ENCODE measurements at places on chromosomes 16 and 17.

DNA sequence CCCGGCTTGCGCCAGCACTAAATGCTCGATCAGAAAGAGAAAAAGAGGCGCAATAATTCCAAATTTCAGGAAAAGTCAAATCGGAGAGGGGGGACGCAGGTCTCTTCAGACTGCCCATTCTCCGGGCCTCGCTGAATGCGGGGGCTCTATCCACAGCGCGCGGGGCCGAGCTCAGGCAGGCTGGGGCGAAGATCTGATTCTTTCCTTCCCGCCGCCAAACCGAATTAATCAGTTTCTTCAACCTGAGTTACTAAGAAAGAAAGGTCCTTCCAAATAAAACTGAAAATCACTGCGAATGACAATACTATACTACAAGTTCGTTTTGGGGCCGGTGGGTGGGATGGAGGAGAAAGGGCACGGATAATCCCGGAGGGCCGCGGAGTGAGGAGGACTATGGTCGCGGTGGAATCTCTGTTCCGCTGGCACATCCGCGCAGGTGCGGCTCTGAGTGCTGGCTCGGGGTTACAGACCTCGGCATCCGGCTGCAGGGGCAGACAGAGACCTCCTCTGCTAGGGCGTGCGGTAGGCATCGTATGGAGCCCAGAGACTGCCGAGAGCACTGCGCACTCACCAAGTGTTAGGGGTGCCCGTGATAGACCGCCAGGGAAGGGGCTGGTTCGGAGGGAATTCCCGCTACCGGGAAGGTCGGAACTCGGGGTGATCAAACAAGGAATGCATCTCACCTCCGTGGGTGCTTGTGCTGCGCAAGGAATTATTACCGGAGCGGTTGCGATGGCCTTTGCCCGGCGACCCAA is 4.0 kb upstream of the DLX4 start:
- no peak for DNase-seq

DNA sequence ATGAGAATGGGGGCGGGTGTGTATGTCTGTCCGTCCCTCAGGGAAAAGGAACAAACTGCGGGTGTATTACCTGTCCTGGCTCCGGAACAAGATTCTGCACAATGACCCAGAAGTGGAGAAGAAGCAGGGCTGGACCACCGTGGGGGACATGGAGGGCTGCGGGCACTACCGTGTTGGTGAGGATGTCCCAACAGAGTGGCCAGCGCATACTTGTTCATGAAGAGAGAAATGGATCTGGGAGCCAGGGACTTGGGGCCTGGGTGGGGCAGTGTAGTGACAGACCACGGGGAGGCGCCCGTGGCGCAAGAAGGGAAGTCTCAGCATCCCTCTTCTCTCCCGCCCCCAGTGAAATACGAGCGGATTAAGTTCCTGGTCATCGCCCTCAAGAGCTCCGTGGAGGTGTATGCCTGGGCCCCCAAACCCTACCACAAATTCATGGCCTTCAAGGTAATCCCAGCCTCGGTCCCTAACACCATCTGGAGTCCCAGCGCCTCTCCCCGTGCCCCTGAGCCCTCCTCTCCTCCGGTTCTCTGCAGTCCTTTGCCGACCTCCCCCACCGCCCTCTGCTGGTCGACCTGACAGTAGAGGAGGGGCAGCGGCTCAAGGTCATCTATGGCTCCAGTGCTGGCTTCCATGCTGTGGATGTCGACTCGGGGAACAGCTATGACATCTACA is 3.5 kb upstream of the C17orf107 start:
- DNase-seq, result no peak

DNA sequence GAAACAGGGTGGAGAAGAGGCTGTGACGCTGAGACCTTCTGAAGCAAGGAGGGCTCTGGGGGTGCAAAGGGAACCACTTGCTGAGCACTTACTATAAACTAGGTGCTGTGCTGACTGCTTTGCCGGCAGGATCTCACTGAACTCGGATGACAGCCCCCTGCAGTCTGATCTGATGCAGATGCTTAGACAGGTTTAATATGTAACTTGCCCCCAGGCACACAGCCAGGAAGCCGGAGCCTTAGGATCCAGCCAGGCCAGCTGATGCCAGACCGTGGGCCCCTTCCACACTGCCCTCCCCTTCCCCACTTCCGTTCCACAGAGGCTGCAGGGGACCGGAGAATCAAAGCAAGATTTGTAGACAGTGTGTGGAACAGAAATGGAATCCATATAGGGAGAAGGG is 23.1 kb downstream of the SPACA3 start:
- no peak for DNase-seq

DNA sequence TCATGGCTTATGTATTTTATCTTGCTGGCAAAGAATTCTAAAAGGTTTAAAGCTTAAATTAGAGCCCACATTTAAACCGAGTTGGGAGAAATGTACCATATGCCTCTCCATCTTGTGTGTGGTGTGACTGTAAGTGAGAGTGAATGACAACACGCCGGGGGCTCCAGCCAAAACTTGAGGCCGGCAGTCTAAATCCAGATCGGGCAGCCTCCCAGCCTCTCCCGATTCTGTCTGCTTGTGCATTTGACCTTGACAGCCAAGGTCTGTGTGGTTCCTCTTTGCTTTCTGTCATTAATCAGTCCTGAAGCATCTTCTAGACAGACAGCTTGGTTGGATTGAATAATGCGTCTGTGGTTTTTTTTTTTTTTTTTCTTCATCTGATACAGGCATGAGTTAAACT is 1093.2 kb upstream of the EEF2KMT start:
- DNase-seq, result no peak

- no peak for DNase-seq
Measured at GRCh38 chr17:47907932-47908562, 12.0 kb downstream of the SP2 start.

- no peak for DNase-seq
Measured at GRCh38 chr16:65000654-65001053, 121.2 kb downstream of the CDH11 start.

DNA sequence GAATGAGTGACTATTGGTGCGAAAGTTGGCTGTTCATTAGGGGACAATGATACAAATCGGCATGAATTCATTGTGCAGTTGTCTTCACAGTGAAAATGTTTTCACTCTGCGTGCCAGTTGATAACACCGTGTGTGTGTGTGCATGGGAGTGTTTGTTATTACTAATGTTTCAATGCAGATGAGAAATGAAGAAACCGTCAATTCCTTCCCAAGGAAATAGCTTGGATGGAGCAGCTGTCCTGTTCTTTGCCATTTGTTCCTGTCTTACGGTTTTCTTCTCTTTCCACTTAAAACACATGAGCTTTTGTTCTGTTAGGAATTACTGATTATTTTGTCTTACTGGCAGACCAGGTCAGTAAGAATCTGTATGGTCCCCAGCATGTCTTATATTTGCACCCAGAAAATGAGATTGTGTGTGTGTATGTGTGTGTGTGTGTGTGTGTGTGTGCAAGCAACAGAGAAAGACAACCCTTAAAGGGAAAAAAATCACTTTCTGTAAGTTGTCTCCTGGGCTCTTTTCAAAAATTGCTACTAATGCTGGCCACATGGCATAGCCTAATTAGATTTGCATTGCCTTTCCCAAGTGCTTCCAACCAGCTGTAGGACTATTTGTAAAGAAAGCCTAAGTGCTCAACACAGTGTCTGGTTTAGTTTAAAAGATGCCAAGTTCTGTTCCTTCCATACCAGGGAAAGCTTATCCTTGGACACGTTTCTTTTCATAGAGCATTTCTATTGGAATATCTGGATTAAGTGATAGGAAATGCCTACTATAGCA is 23.8 kb downstream of the SHISA9 start:
- DNase-seq, result no peak

- no peak for DNase-seq
Measured at GRCh38 chr16:27084307-27085028, 17.7 kb downstream of the C16orf82 start.

- DNase-seq, result no peak
Measured at GRCh38 chr17:17207998-17208397, 1.9 kb upstream of the PLD6 start.

- DNase-seq, result no peak
Measured at GRCh38 chr16:47958726-47959125, 197.1 kb downstream of the ABCC12 start.

- DNase-seq, result no peak
Measured at GRCh38 chr17:3679531-3680126, 11.0 kb downstream of the EMC6 start.

DNA sequence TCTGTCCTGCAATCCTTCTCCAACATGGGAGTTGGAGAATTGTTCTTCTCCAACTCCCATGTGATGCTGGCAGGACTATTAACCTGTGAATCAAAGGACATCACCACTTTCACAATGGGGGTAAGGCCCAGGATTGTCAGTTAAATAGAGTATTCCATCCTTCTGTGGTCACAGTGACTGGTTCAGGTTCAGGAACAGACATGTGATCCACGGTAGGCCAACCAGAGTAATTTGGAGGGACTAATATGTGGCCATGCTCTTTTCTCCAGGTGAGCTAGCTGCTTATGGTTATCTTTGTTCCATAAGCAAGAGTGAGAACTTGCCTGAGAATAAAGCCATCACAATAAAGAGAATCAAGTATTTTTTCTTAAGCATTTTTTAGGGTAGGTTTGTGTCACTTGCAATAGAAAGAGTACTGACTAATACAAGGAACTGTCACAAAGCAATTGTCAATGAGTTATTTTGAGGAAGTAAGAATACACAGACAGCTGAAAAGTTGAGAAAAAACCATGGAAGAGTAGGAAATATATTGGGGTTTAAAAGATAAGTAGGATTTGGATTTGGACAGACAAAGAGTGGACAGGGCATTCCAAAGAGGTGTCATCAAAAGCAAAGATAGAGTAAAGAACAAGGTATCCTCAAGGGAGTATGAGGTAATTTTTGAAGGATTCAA is 63.4 kb downstream of the BRIP1 start:
- no peak for DNase-seq

GRCh38 chr17:1050246-1050995 is 53.5 kb downstream of the TIMM22 start:
- no peak for DNase-seq

DNA sequence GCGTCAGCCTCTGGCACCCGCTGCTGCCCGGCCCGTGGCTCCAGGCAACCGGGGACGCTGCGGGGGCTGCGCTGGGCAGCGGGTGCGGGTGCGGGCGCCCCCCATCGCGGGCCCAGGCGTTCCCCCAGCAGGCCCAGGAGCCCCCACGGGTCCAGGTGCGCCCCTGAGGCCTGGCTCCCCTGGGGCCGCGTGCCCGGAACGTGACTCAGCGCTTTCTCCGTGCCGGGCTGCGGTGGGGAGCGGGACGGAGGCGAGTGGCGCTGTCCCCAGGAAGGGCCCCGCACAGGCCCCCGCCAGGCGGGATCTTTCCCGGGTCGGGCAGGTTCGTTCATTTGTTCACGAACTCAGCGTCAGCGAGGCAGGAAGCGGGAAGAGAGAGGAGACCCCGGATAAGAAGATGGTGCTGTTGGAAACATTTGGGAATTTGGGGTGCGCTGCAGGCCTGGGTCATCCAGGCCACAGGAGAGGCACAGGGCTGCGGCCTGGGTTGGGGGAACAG is 18.4 kb upstream of the EXOC7 start:
- peak; percentile 61 for DNase-seq

DNA sequence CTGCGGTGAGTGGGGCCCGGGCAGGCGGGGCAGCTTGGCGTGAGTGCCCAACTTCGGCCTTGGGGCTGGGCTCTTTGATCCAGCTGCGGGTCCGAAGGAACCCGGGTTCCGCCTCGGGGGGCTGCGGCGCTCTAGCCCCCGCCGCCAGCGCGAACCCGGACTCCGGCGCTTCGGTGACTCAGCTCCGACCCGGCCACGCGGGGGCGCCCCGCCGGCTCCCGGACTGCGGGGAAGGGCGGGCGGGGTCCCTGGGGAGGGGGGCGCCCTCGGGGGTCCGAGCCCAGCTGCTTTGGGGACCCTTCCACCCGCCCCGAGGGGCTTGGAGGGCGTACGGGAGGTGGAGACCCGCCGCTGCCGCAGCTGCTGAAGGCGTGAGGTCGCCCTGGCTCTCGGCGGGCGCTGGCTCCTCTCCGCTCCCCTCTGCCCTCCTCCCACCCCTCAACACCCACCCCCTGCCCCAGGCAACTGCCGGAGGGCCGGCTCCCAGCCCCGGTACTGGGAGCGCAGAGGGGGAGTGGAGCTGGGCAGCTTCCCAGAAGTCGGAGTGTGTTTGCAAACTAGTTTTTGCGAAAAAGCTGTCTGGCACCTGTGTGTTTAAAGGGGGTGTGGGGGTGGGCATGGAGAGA is 516 bp downstream of the CPNE2 start:
- DNase-seq, result peak; percentile 78

DNA sequence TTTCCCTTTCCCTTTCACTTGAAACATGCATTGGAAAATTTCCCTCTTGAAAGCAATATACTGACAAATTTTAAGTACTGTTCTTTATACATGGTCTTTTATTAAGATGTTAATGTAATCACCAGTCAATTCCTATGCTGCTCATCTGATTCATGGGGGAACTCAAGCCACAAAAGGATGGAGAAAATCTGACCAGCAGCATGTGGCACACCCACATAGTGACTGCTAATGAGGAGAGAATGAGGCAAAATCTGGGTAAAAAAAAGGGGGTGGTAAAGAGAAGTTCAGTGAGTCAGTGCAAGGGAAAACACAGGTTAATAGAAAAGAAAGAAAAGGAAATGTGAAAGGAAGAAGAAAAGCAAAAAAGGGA is 11.3 kb downstream of the RFFL start:
- DNase-seq, result peak; percentile 37

- no peak for DNase-seq
Measured at GRCh38 chr16:66983033-66983432, 5.4 kb upstream of the CES4A start.

DNA sequence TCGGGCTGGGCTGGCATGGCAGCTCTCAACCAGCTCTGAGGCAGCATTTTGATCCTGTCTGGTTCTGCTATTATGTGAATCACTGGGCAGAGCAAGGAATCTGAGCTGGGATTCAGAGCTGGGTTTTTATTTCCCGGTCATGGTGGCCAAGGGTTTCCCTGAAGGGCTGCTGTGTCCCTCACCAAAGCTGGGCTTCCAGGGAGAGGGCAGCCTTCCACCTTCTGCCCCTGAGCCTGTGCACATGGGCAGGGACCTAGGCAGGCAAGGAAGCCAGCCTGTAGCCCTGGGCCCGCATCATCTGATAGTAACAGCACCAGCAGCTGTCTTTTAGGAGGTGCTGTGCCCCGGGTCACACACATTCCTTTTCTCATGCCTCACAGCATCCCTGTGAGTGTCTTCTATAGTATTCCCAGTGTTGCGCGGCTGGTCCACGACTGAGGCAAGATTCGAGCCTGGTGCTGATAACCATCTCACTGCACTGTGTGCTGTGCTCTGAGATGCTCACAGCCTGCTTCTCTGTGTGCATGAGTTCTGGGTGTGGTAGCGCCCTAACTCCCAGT is 85.3 kb upstream of the PLCG2 start:
- DNase-seq, result no peak

DNA sequence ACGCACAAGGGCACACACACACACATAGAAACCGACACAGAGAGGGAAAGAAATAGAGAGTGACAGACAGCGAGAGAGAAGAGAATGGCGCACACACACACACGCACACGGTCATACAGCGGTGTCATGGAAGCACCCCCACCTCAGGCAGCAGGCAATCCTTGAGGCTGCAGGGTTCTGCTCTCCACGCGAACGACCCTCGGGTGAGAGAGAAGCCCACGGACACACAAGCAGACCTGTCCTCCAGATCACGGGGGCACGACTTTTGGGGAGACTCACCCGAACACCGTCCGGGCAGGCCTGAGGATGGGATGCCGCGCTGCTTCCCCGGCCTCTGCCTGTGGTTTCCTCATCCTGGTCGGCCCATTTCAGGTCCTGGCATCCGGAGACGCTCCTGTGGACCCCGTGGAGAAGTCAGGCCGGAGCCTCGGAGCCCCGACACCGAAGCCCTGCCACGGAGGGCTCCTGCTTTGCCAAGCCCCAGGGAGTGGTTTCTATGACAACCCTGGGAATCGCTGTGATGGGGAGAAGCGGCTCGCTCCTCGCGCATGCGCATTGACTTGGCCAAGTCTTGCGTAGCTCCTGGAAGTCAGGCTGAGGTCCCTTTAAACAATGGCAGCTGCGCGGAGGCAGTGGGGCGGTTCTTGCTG is 118.2 kb upstream of the KCNJ18 start:
- DNase-seq, result peak; percentile 73

Data from AG20443 (cell line).